PC-9 (cell line): ENCODE measurements at places on chromosomes 5 and 9.

GRCh38 chr5:134438721-134439123 is 27.0 kb upstream of the CDKN2AIPNL start:
- H3K27ac ChIP-seq: peak overlapping the region; percentile 57
- peaks cover 57% of the 10 kb centered on the region for H3K4me1 ChIP-seq
- no peaks in the 10 kb centered on the region for H3K27me3 ChIP-seq
- no peaks in the 10 kb centered on the region for H3K36me3 ChIP-seq

DNA sequence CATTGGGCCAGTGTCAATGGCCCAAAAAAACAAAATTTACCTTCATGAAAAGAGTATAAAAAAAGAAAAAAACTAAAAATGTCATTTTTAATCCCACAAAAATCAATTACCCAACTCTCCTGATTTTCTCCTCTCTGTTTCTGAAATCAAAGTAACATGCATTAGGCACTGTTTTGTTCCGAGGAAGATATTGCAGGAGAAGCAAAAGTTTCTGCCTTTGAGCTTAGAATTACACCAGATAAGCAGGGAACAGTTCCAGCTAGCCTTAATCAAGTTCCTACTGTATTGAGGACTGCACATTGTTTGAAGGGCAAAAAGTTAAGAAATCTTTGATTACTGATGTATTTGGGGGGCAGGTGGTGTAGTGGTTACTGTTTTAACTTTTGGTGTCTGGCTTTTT is 1.1 kb upstream of the PRKAA1 start:
- no peak for DNase-seq
- 0 out of 2 replicates have a peak, but pooled peaks cover 6% of the 10 kb centered on the region for H3K36me3 ChIP-seq
- H3K4me1 ChIP-seq: peaks cover 29% of the 10 kb centered on the region
- H3K27ac ChIP-seq: peak overlapping the region; percentile 68
- H3K4me3 ChIP-seq: peak overlapping the region; percentile 99

- H3K36me3 ChIP-seq: no peaks in the 10 kb centered on the region
- no peaks in the 10 kb centered on the region for H3K27me3 ChIP-seq
- H3K4me3 ChIP-seq: no peak overlapping the region
Observed at GRCh38 chr5:151153300-151153699, 4.3 kb downstream of the ANXA6 start.

DNA sequence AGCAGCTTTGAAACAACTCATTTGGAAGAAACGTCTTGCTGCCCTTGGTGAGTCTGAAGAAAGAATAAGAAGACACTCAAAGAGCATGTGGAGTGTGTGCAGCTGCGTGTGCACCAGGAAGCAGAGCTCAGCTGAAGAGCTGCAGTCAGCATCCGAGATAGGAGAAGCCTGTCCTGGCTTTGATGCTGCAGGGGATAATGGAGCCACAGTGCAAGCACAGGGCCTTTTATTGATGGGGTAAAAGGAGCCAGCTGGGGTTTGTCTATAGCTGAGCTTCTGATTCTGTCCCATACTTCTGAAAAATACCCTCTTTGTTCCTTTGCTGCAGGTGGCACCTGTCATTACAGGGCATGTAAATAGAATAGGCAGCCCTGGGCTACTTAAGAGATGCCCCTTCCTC is 375.7 kb upstream of the ZNF462 start:
- H3K36me3 ChIP-seq: no peaks in the 10 kb centered on the region
- DNase-seq: no peak
- peaks cover 8% of the 10 kb centered on the region for H3K4me1 ChIP-seq
- H3K4me3 ChIP-seq: no peak overlapping the region
- H3K27ac ChIP-seq: no peak overlapping the region
